ENCODE measurements at places on chromosomes 4 and X.

DNA sequence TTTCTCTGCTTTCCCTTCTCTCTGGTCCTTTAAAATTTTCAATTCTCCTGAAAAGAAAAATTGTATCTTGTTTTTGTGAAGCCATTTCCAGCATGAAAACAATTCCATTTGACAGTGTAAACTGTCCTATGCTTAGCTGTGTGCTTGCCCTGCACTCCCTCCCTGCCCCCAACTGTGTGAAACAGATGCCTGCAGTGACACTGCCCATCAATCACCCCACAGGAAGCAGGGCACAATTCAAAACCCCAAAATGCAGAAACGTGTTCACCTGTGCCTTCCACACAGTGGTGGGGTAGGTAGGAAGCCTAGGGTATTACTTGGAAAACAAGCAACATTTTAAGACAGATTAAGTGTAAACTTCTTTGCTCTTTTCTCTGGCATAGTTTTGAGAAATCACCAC lies 6.2 kb upstream of the FHDC1 start:
- no peak for DNase-seq

- DNase-seq: peak; percentile 95
These were observed 8.6 kb downstream of the FAM200B start for GRCh38 chr4:15690020-15690809.

DNA sequence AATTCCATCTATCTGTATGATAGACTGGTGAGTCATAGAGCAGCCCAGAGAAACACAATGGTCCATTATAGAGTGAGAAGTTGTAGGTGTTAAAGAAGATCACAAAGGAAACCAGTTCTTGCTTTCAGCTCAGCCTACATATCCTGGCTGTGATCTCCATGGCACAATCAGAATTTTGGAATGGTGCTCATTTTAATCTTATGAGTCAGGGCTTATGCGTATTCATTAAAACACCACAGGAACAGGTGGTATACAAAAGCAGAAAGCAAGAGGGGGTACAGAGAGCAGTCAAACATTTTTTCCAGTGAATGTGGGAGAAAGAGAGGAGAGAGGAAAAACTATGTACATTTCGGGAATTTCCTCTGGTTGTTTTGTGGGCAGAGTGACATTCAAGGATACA lies 126.9 kb downstream of the MFAP3L start:
- DNase-seq: peak; percentile 65

- no peak for DNase-seq
These were observed 105.9 kb downstream of the CPZ start for GRCh38 chr4:8698341-8699062.

- DNase-seq: no peak
These were observed 118.1 kb downstream of the AKAP4 start for GRCh38 chrX:50082741-50083140.

DNA sequence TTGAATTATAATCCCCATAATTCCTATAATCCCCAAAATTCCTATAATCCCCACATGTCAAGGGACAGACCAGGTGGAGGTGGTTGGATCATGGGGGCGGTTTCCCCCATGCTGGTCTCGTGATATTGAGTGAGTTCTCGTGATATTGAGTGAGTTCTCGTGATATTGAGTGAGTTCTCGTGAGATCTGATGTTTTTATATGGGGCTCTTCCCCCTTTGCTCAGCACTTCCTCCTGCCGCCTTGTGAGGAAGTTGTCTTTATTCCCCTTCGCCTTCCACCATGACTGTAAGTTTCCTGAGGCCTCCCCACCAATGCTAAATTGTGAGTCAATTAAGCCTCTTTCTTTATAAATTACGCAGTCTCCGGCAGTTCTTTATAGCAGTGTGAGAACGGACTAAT lies 36.6 kb upstream of the GPR78 start:
- DNase-seq: no peak

DNA sequence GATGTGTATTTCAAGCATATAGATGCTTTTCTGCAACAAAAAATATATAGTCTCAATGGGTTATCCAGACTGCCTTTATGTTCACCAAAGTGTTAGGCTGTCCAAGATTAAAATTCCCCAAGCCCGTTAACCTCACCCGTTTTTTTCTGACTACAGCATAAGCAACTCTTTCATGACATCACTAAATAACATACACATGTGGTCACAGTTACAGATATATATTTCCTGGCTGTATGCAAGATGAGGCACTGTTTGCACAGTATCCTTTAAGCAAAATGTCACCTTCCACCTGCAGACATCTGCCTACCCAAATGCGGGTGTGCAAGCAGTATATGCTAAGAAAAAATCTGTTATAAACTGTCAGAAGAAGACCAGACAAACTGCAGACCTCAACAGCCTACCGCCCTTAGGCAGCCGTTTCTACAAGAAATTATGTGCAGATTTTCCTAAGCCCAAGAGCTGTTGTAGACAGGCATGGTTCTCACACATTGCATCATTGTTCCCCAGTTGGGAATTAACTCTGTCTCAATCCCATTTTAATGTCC lies 183.1 kb upstream of the MXRA5 start:
- no peak for DNase-seq

GRCh38 chr4:65670331-65671031 lies at the start of gene EPHA5:
EPHA5 (minus strand) TSS chr4:65670489; CDS start chr4:65669742, 747 bp downstream.
- DNase-seq: peak; percentile 96

- DNase-seq: no peak
These were observed 161.8 kb downstream of the SH3KBP1 start for GRCh38 chrX:19725641-19726040.

DNA sequence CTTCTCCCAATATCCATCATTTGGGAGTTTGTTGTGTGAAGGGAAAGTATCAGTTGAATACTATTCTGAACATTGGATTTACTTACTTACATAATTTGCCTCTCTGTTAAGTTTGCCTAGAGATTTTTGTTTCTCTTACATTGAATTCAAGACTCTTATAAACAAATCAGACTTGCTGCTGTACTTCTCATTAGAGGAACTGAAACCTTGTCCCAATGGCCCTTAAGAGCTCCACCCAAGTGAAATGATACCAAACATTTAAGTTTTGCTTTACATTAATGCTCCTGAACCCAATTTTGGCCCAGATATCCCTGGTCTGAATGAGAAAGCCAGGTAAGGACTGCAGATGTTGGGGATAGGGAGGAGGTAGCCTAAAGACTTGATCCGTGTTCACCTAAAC lies 32.0 kb downstream of the HAND2 start:
- DNase-seq: no peak

- no peak for DNase-seq
These were observed 103.8 kb upstream of the HPF1 start for GRCh38 chr4:169861593-169861992.

- no peak for DNase-seq
These were observed 18.6 kb downstream of the SHOX start for GRCh38 chrX:649166-649565.

GRCh38 chrX:130119312-130119898 lies 9.1 kb upstream of the ELF4 start:
- DNase-seq: no peak

GRCh38 chrX:20354505-20354904 lies 87.8 kb upstream of the RPS6KA3 start:
- no peak for DNase-seq

DNA sequence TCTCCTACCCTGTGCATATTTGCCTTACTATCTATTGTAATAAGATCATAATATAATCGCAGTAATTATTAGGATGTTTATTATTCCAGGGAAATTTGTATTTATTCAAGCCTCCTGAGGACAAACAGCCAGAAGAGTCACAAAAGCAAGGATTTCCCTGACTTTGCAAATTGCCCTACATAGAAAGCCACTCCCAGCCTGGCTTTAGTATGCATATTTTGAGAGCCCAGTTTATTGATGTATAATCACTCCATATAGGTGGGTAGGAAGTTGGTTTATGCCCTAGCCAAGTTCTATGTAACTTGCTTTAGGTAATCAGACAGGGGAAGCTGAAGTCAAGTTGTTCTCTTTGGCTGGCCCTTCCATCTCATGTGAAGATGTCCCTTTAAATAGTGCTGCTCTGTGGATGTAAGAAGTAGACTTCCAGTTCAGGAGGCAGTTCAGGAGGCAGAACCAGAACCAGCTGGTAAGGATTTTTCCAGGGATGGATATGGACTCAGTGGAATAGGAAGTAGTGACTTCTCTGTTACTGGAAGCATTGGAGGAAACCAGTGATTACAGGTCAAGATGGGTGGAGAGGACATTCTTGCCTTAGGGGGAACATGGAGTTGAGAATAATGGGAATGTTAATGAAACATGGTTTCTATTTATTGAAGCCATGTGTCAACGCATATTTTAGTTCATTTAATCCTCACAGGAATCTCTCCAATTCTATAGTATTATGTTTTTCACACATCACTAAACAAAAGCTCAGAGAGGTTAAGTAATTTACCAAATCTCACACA lies 70.5 kb upstream of the KIT start:
- no peak for DNase-seq

DNA sequence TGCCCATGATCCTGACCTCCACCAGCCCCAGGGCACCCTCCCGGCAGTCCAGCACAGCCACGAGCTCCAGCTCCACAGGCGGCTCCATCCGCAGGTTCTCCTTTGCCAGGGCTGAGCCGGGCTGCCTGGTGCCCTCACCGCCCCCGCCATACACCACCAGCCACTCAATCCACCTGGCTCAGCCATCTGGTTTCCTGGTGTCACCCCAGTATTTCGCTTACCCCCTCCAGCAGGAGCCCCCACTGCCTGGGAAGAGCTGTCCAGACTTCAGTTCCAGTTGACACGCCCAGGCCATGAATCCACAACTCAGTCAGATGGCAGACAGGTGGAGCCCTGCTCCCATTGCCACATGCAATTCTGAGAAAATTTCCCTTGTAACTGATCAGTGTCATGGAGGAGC lies 3.9 kb downstream of the SHISA3 start:
- DNase-seq: no peak

GRCh38 chr4:32140636-32141035 lies 1420.5 kb downstream of the PCDH7 start:
- DNase-seq: peak; percentile 96

DNA sequence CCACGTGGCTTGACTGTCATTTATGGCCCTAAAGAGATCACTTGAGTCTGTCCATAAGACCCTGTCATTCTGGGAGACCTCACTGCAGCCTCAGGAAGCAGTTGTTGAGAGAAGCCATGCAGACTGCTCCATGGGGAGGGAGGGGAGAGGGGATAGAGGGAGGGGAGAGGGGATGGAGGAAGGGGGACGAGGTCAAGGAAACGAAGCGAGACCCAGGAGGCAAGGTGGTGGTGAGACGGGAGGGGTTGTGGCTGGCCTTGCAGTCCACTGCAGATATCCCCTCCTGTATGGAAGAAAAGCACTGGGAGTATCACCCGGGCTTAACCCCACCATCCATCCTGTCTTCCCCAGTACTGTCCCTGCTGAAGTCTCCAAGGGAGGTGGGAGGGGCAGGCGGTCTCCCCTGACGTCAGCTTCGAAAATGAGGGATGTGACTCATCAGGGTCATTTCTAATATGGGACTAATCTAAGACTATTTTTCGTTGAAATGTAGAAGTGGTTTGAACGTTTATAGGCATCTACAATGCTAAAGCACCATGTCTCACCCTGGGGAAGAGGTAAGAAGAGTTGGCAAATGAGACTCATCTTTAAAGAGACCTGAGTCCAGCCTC lies 5.6 kb downstream of the TMEM255A start:
- DNase-seq: peak; percentile 4

GRCh38 chr4:121239951-121240350 lies 75.8 kb upstream of the TNIP3 start:
- no peak for DNase-seq

GRCh38 chrX:148815218-148815961 lies 315.0 kb downstream of the AFF2 start:
- DNase-seq: no peak

DNA sequence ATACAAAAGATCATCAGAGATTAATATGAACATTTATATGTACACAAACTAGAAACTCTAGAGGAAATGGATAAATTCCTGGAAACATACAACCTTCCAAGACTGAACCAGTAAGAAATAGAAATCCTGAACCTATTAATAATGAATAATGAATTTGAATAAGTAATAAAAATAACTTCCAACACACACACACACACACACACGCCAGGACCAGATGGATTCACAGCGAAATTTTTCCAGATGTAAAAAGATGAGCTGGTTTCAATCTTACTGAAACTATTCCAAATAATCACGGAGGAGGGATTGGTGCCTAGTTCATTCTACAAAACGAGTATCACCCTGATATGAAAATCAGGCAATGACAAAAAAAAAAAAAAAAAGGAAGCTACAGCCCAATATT lies 1095.0 kb downstream of the FAT4 start:
- no peak for DNase-seq

DNA sequence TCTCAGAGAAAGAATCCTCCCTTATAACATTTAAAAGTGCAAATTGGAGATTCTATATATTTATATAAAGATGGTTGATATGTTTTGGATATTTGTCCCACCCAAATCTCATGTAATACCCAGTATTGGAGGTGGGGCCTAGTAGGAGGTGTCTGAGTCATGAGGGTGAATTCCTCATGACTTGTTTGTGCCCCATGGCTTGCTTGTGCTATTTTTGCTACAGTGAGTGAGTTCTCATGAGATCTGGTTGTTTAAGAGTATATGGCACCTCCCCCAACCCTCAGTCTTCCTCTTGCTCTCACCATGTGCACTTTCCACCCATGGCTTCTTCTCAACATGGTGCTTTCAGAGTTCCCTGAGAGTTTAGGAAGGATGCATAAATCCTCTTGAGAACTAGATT lies 9.5 kb upstream of the ANKRD50 start:
- DNase-seq: no peak

Data from astrocyte of the spinal cord (primary cell).